Kidney capillary endothelial cell (primary cell): ENCODE measurements at places on chromosomes 7 and 10.

- no peak for DNase-seq
These were observed 230.6 kb downstream of the PLXNA4 start for GRCh38 chr7:132345543-132346129.

GRCh38 chr10:120195984-120196712, 260.9 kb upstream of the PLPP4 start:
- no peak for DNase-seq

DNA sequence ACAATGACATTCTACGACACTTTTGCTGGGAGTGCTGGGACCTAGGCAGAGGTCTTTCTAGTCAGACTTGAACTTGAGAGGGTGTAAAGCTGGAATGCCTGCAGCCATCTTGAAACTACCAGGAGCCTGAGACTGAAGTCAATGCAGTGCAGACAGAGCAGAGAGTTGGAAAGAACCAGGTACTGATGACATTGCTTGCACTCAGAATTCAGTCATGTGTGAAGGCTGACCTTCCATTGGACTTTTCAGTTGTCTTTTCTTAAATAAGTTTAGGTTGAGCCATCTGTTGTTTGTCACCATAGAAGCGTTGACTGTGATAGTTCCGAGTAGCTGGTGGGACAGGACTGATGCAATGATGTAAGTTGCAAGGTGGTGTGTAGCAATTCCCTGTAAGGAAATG, 3.1 kb upstream of the PLPP4 start:
- DNase-seq = no peak

DNA sequence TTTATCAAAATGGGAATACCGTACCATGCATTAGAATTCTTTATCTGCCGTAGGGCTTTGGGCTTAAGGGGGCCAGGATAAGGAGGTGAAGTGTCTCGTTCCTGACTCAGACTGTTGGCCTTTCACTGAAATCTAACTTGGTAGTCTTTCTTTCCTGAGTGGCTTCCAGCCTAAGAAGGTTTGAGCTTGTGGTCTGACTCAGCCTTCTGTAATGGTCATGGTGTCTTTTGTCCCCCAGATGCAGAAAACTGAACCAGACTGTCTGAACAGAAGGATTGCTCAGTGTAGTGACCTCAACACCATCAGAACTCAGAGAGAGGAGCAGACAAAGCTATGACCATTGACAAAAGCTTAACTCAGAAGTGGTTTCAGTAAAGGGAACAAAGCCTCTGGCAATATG, 39.5 kb downstream of the WNT2 start:
- DNase-seq = peak; percentile 80

- peak; percentile 33 for DNase-seq
These were observed 1.1 kb downstream of the JMJD1C start for GRCh38 chr10:63464402-63465292.

DNA sequence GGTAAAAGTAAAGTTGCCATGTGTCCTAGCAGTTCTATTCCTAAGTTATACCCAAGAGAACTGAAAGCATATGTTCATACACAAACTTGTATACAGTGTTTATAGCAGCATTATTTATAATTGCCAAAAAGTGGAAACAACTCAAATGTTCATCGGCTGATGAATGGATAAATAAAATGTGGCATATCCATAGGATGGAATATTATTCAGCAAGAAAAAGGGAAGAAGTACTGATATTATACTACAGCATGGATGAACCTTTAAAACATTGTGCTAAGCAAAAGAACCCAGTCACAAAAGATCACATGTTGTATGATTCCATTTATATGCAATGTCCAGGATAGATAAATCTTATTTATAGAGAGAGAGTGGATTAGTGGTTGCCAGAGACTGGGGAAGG, 68.9 kb downstream of the NRF1 start:
- no peak for DNase-seq

- DNase-seq = no peak
These were observed 199.1 kb upstream of the AHR start for GRCh38 chr7:17099083-17099973.

DNA sequence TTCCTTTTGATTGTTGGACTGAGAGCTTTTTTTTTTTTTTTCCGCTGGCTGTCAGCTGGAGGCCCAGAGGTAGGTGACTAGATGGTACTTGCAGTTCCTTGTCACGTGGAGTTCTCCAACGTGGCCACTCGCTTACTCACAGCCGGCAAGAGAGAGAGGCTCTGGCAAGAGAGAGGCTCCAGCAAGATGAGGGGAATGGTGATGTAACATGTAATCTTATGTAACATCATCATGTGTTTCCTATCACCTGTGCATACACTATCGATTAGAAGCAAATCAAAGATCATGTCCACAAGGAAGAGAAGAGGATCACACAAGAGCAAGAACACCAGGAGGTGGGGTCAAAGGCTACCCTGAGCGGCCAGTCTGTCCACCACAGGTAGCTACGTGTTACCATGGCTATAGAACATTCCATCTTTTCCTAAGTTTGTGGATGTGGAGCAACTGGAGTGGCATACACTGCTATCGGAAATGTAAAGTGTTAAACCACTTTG, 4.0 kb upstream of the BORCS7 start:
- no peak for DNase-seq

DNA sequence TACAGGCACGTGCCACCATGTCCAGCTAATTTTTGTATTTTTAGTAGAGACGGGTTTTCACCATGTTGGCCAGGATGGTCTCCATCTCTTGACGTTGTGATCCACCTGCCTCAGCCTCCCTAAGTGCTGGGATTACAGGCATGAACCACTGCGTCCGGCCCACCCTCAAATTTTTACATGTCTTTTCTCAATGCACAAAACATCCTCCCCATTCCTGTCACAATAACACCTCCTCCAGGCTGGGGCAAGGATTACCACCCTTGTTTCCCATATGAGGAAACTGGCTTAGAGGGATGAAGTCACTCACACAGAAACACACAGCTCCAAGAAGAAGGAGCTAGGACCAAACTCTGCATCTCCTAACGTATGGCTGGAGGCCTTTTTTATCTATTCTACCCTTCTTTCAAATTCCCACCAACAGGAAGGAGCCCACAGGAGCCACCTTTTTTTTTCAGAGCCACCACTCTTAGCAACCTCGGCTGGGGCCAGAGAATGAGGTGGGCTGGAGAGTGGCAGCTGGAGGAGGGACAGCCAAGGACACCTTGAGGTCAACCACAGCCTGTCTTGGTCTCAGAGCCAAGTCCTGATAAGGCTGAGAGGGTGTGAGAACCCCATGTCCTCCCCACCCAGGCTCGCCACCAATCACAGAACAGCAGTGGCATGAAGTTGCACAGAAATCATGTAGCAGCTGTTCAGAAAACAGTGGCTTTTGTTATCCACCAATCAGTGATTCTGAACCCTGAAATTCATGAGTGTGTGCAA, 113.1 kb upstream of the PDLIM1 start:
- DNase-seq = no peak

- DNase-seq = no peak
These were observed 113.4 kb downstream of the SEM1 start for GRCh38 chr7:96596120-96596826.

GRCh38 chr7:139086454-139086853, 23.1 kb downstream of the ZC3HAV1 start:
- no peak for DNase-seq

- DNase-seq = no peak
These were observed 42.5 kb downstream of the FAM13C start for GRCh38 chr10:59319854-59320253.

DNA sequence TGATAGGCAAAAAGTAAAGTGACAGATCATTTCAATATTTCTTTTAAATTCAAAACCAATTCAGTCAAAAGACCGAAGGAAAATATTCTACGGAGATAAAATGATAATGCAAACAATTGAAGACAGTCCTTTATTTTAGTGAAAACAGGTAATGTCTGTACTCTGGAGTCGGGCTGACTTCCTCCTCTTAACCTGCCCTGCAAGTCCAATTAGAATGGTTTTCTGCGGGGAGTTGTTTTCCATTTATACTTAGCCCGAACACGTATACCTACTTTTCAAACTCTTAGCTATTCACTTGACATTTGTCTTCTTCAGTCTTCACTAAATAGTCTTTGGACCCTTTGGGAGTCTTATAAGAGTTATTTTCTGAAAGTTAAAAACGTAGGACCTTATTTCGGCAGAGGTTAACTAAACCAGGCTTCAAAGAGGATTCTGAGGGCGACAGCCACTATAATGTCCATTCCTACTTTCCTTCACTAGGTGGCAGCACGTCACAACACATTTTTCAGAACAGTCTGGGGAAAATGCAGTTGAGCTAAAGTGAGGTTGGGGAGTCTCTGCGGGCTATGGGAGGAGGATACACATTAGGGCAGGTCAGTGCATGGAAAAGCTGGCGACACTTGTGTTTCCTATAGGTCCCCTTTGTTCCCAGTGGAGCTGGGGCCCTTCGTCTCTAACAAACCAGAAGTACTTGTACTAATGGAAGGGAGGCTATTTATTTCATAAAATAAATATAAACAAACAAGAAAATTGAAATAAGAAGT, 472.0 kb downstream of the KCNMA1 start:
- DNase-seq = no peak

GRCh38 chr10:70317943-70318318, 34.1 kb upstream of the NPFFR1 start:
- no peak for DNase-seq

GRCh38 chr7:128097211-128097731, 66.0 kb upstream of the LRRC4 start:
- no peak for DNase-seq

GRCh38 chr7:128883622-128884448, 21.2 kb downstream of the ATP6V1F start:
- peak; percentile 76 for DNase-seq

- DNase-seq = no peak
These were observed 3.3 kb downstream of the SRGN start for GRCh38 chr10:69091143-69091651.

DNA sequence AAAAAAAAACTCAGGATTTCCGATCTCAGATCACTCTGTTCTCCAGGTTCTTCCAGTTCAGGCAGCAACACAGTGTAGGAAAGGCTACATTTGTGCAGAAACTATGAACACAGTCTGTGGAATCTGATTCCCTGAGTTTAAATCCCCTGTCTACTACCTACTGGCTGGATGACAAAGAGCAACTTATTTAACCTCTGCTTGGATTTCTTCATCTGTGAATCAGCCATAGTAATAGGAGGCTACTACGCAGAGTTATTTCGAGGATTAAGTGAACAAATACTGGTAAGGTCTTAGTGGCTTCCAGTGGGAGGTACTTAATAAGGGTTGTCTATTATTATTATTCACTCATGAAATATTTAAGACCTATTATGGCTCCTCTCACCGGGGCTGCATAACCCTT, 44.3 kb upstream of the PDCD4 start:
- no peak for DNase-seq

DNA sequence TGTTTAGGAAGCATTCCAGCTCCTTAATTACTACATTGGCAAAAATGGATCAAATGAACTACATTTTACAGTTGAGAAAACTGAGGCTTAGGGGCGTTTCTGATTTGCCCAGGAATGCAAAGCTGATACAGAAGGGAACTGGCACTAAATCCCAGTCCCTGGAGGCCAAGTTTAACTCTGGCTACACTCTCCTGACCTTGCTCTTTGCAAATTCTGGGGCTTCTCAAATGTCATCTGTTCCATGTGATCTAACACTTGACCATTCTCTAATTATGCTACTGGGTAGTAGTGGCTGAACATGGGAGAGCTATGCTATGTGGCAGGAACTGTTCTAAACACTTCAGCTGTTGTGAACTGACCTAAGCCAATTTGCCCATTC, 11.3 kb upstream of the HABP2 start:
- no peak for DNase-seq

- no peak for DNase-seq
These were observed 26.7 kb upstream of the WNT2 start for GRCh38 chr7:117349570-117349969.

DNA sequence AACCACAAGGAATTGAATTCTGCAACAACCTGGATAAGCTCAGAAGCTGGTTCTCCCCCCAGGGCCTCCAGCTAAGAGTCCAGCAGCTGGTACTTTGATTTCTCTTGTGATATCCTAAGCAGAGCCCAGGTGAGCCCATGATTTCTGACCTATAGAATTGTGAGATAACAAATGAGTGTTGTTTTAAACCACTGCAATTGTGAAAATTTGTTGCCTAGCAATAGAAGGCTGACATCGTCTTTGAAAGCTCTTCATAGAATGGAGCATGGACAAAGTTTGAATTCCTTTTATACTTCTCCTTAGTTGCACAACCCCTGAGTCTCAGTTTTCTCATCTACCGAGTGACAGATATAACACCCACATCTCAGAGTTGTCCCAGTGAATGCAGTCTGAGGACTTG, 129.9 kb downstream of the TEX36 start:
- DNase-seq = no peak

DNA sequence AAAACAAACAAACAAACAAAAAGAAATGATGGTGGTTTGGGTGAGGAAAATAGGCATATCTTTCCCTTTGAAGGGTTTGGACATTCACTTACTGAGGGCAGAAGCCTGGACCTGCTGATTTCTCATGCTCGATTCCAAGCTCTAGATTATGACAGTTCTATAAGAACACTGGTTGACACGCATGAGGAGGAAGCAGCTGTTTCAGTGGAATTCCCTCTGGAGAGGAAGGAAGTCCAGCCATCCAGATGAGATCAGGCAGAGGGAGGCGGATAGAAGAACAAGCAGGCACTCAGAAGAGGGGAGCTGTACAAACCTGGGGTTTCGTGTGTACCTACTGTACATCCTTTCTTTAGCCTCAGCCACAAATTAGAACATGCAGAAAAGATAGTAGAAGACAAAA, 691.9 kb downstream of the INHBA start:
- DNase-seq = peak; percentile 87

GRCh38 chr7:44667190-44667589, 60.8 kb downstream of the OGDH start:
- no peak for DNase-seq

- no peak for DNase-seq
These were observed 214.5 kb downstream of the SNX13 start for GRCh38 chr7:17725821-17726220.

DNA sequence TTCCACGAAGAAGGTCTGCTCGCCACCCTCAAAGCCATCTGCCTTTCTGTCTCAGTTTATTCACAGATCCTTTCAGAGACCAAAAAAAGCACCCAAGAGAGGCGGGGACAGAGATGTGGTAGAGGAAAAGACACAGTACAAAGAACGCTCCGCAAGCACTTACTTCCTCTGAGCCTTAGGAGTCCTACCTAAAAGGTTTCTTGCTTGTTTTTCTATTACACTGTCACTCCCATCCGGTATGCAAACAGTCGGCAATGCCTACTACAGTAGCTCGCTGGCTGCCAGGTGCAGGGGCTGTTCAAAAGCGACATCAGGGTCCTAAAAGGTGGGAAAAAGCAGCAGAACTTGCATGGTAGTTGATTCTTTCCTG, 816 bp downstream of the TECPR1 start:
- no peak for DNase-seq

- DNase-seq = no peak
These were observed 252.4 kb downstream of the KLF6 start for GRCh38 chr10:3532644-3533043.
